Smooth muscle cell of the pulmonary artery (primary cell): ENCODE measurements at places on chromosomes 1 and 21. TPM values are rescaled to one million over a fixed set of nuclear protein-coding genes. Genes with fewer than 3 reads are reported as not detected.

Gene TMPRSS3
- not detected in 2 replicates for total RNA-seq

Gene AJAP1
- 0.65 TPM in 1 of 2 replicates, not detected in the other for total RNA-seq

Gene IKBKE
- 9.6 and 13.5 TPM in 2 replicates for total RNA-seq

Gene C1orf185
- not detected in 2 replicates for total RNA-seq

Gene SPATA17
- total RNA-seq, result 0.66 and 1.2 TPM in 2 replicates

Gene PALMD
- 2.6 and 14.5 TPM in 2 replicates for total RNA-seq

Gene ANGEL2
- total RNA-seq, result 41.1 and 43.9 TPM in 2 replicates

Gene AUNIP
- total RNA-seq, result 0.30 and 0.78 TPM in 2 replicates

Gene CAMK1G
- 0.23 and 2.3 TPM in 2 replicates for total RNA-seq

Gene SERPINC1
- total RNA-seq, result 0.07 TPM in 1 of 2 replicates, not detected in the other

Gene YOD1
- 7.1 and 8.5 TPM in 2 replicates for total RNA-seq

Gene KRTAP21-2
- not detected in 2 replicates for total RNA-seq

Gene AXDND1
- total RNA-seq, result 0.07 TPM in 1 of 2 replicates, not detected in the other

Gene GJA8
- total RNA-seq, result not detected in 2 replicates

Gene TRIM58
- 0.07 and 0.13 TPM in 2 replicates for total RNA-seq
